Smooth muscle cell of bladder (primary cell): ENCODE measurements at places on chromosomes 1 and 21. TPM values are rescaled to one million over a fixed set of nuclear protein-coding genes. Genes with fewer than 3 reads are reported as not detected.

MIXL1 gene
- total RNA-seq, result not detected in 2 replicates

LCE2C gene
- not detected in 2 replicates for total RNA-seq

FYB2 gene
- total RNA-seq, result under 0.01 TPM in 1 of 2 replicates, not detected in the other

RSPO1 gene
- 0.74 and 1.00 TPM in 2 replicates for total RNA-seq
